Heart right ventricle (tissue), 16 donors: ENCODE measurements at places on chromosomes 12 and 14.

DNA sequence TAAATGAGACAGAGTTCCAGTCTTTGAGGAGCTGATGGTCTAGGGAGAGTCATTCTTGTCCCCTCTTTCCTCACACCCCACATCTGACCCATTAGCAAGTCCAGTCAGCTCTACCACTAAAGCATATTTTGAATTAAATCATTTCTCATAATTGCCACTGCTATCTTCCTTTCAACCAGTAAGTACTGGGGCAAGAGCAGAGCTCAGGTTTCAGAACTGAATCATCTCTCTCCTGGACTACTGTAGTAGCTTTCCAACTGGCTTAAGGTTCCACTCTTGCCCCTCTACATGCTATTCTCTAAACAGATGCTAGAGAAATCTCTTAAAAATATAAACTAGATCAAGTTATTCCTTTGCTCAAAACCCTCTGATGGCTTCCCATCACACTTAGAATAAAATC is 218.3 kb downstream of the TTC6 start:
- DNase-seq, result no peak

- no peak for DNase-seq
These were observed 1.7 kb downstream of the OTUB2 start for GRCh38 chr14:94027566-94028449.

DNA sequence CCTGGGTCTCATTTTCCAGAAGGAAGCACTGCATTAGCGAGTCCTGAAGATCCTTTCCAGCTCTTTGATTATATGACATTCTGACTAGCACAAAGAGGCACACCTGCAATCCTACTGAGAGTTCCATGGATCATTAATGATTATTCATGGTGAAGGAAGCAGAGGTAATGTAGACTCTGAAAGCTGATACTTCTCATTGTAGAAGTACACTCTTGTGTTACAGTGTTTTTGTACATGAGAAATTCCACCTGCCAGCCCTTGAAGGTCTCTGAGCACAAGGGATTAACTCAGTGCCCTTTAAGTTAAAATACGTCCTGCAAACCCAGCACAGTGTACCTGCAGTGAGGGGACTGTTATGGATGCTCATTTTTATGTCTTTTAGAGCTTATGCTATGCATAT is 558.8 kb upstream of the FBXO33 start:
- DNase-seq, result no peak

- no peak for DNase-seq
These were observed 5.9 kb downstream of the ITPK1 start for GRCh38 chr14:93109572-93110481.

GRCh38 chr12:112341046-112341825 is 41.0 kb downstream of the HECTD4 start:
- no peak for DNase-seq

DNA sequence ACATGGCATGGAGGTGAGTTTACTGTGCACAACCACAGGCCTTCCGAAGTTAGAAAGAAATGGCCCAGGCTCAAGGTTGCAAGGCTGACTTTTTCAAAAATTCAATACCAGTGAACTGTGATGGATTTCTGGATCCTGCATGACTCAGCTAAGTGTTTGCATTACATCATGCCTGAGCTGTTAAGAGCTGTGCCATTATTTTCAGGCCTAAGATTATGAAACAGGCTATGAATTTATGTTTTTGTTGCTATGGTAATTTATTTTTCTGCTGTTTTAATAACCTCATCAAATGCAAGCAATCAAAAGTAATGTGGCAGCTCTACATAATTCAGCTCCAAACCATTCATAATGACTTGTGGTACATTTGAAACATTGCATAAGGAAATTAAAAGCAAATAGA is 457.7 kb upstream of the TMEM132C start:
- DNase-seq, result peak; percentile 11

DNA sequence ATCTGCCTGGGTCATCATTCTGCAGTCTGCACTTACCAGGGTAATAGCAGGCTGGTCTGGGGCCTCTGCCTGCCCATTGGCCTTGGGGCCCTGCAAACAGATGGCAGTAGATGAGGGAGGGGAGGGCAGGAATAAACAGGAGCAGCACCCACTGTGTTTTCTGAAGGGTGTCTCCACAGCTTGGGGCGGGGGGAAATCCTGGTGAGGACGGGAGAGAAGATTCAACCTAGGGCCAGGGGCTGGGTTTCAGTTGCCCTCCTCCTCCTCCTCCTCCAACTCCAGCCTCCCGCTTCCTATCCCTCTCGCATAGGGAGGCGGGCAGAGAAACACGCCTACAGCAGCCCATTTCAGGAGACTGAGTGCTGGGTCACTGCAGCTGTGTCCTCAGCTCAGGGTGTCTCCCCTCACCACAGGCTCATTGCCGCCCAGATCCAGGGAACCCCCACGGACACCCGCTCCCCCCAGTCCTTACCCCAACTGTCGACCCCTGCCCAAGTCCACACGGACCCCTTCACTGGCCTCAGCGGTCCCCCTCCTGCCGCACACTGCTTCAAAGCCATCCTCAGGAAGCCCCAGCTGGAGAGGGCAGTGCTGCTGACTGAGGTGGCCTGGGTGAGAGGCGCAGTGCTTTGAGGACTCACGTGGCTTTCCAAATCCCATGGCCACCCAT is 9.1 kb upstream of the KRT80 start:
- no peak for DNase-seq
